ENCODE measurements at places on chromosomes 2 and 18.

DNA sequence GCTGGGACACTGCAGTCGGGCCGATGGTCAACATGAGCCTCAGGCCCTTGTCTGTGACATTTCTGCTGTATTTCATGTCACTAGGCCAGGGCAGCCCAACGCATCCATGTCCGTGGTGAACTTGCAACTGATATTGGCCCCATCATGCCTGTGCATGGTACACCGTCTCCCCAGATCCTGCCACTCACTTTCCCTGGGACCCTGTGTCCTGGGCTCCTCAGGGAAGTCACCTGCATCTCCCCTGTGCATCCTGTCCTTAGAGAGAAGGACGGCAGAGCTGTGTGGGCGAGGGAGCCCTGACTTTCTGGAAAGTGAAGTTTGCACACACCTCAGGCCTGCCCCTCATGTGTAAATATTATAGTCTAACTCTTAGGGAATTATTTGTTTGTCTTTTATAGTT, 123.3 kb downstream of the ACKR3 start:
- no peak for DNase-seq

- DNase-seq, result no peak
These were observed 79.6 kb downstream of the KLF7 start for GRCh38 chr2:207086136-207086535.

DNA sequence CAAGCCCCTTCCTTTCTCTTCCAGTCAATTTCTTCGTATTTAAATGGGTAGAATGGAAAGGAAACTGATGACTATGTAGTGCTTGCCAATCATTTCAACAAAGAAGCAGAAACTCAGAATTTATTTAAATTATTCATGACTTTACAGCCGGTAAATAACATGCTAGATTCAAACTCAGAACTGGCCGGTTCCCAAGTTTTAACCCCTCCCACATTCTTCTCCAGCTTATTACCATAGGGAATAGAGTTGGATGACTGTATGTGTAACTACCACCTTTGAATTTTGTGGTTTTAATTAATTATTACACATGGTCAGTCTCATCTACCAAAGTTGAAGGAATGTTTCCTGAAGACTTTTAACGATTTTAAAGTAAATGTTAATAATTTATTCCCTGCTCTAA, 819.3 kb upstream of the LRATD1 start:
- DNase-seq, result no peak

GRCh38 chr18:46324087-46324955, 220.1 kb downstream of the HAUS1 start:
- no peak for DNase-seq

- no peak for DNase-seq
These were observed 15.0 kb downstream of the TMEM177 start for GRCh38 chr2:119693967-119694366.

GRCh38 chr18:27017901-27018500, 152.5 kb upstream of the AQP4 start:
- no peak for DNase-seq

GRCh38 chr18:68740966-68741365, 26.1 kb upstream of the TMX3 start:
- DNase-seq, result no peak

DNA sequence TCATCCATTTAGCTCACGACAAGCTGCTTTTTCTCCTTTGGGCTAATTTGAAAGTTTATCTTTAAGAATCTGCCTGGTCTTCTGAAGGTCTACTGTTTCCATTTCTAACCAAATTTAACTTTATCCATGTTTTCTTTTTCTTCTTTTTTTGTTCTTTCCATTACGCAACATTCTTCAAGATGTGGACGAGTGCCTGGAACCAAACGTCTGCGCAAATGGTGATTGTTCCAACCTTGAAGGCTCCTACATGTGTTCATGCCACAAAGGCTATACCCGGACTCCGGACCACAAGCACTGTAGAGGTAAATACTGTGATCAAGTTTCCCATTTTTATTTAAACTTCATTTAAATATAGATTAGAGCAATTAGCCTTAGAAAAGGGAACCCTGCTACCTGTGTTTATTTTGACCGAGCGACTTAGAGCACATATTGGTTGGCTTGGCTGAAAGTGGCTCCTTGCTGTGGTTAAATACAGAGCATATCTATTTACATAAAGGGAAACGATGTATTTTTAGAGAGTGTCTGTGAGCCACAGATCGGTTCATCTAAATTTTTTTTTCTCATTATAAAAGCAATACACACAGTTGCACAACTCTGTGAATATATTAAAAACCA, 183.4 kb upstream of the RASGRP3 start:
- DNase-seq, result no peak

DNA sequence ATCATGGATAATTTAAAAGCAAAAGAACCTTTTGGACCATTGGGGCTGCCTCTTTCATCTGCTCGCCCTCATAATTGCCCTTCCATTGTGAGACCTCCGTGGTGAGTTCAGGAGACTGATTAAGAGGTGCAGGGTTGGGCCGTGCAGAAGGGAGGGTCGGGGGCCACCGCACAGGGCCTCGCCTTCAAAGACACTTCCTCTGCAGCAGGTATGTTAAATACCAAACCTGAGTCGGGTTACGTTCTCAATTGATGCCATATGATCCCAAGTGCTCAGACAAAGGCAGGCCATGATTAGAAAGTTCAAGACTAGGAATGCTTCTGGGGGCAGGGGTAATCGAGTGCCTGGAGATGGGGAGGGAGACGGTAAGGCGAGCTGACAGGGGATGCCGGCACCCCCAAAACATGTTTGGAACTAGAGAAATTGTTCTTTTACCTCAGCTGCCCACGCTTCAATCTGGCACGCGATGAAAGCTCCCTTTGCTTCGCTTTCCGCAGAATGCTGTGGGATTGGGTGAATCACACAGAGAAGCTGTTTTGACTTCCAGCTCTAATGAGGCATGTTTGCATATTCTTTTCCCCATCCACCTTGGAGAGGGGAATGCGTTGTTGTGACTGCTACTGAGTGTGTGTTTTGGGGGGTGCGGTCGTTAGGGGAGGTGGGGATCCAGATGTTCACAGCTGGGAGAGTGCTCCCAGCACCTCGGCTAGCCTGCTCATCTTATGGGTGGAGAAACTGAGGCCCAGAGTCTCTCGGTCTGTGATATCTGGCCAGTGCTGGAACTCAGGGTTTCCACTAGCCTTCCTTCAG, 309.1 kb downstream of the MYCN start:
- no peak for DNase-seq

- DNase-seq, result no peak
These were observed 3.9 kb upstream of the HRH4 start for GRCh38 chr18:24456549-24456948.

DNA sequence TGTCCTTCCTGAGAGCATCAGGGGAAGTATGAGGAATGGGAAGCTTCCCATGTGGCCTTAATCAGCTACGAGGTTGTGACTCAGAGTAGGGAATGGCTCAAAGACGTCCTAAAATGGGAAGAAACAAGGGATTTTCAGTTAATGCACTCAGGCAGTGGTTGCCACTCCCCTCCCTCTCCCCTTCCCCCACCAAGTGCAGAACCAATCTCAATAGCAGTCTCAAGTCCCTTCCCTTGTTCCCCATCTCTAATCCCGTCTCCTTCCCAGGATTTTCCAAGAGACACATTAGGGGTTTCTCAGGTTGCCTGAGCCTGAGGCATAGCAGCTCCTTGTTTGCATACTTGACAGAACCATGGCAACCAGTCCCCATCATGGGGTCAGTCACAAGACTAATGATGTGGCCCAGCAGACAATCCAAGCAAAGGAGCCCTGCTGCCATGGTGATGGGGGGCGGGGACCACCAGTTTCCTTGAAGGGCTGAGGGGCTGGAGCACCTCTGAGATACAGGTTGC, 18.2 kb upstream of the RESP18 start:
- no peak for DNase-seq

GRCh38 chr18:58044370-58045241, 580 bp downstream of the NEDD4L start:
- peak; percentile 57 for DNase-seq
